ENCODE measurements at places on chromosomes 4 and X.

DNA sequence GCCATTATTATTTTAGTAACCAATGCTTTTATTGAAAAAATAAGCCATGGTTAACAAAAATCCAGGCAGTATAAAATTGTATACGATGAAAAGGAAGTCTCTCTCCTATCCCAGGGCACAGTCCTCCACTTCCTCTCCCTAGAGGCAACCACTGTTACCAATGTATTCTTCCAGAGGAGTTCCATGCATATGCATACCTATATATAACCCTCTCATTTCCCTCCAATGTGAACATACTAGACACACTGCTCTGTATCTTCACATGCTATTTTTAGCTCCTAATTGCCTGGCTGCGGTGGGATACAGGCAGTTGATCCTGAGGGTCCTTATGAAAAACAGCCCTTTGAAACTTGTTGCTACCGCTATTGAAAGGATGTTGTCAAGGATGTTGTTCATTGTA, 33.8 kb downstream of the PRPS1 start:
- no peak for DNase-seq

GRCh38 chr4:1290165-1290977, 680 bp downstream of the MAEA start:
- DNase-seq: no peak

GRCh38 chrX:46198858-46199257, 346.4 kb downstream of the ZNF674 start:
- no peak for DNase-seq

- DNase-seq: no peak
Measured at GRCh38 chrX:68681443-68681941, 34.0 kb downstream of the STARD8 start.

DNA sequence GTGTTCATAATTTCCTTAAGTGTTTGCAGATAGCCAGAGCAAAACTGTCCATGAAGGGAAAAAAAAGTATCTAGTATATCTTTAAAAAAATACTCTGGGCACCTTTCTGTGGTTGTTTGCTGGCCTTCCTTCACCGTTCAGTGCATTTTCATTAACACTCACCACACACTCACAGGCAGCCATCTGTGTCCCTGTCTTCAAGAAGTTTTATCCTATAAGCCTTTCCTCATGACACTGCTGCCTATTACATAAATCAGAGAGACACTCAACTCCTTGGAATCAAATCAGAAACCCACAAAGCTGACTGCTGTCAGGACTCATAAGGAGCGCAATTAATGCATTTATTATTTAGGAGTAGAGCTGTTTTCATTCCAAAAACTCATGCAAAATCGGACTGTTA, 1720.2 kb downstream of the PCDH7 start:
- DNase-seq: no peak

- no peak for DNase-seq
Measured at GRCh38 chr4:150573534-150573933, 8.4 kb upstream of the MAB21L2 start.

- DNase-seq: no peak
Measured at GRCh38 chrX:139079789-139080188, 368.3 kb upstream of the FGF13 start.

DNA sequence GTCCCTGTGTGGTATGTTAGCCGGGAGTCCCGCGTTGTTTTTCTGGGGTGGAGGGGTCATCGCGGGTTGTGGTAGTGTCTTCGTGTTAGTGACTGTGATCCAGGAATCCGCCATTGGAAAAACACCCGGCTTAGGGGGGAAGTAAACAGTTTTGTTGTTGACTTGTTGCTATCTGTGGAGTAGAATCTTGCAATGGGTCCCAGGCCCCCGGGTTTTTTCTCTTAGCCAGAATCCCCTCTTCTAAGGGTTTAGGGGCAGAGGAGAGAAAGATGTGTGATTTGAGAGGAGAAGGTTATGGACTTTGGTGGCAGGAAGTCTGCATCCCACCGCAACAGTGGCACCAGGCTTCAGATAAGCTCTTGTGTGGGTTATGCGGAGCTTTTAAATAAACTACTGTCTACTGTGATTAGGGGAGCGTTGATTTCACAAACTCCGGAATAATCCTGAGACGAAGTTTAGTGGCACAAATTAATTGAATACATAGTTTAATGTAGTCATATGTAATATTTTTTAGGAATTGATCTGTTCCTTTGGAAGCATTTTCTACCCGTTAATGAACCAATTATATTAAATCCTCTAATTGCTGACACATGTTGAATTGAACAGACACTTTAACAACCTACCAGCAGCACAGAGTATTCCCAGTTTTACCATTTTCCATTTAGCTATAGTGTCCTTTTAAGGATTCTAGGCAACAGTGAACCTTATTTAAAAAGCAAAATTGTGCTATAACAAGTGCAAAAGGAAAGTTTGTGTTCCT, 1.4 kb downstream of the DDX3X start:
- no peak for DNase-seq

DNA sequence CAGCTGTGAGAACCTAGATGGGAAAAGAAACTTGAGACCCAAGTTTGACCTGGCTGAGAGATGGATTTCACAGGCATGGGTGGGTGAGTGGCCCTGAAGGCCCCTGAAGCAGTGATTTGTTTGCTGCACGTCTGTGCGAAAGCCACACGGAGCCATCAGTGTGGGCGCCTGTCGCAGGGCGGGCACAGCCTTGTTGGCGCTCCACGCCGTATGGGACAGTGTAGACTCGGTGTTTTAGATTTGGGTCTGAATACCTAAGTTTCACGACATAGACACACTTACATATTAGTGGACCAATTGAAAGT, 21.9 kb upstream of the UVSSA start:
- DNase-seq: no peak

GRCh38 chrX:111661241-111661640, 19.7 kb upstream of the ALG13 start:
- no peak for DNase-seq

DNA sequence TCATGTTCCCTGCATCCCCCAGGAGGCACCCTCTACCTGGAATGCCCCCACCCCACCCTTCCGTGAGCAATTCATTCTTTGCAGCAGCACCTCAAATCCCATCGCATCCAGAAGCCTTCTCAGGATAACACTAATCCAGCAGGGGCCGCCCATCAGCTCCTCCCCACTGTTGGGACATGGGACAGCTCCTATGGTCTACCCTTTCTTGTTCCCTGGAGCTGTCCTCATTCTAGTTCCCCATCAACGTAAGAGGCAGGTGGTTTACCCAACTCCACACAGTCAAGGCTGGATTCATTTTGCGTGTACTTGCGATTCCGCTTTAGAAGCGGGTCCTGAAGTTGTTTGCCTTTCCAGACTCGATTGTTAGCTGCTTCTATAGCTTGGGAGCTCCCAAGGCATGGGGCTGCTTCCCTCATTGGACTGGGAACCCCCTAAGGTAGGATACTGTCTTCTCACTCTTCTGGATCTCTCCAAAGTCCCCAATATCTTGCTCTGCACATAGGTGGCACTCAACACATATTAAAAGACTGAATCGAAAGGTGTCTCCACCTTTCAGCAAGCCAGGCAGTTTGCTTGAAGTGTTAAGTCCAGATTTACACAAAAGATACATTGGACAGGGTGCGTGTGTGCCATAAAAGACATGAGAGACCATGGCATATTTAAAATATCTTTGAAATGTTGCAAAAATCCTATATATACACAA, 942 bp upstream of the APLN start:
- no peak for DNase-seq

- no peak for DNase-seq
Measured at GRCh38 chr4:118769161-118769560, 66.8 kb downstream of the SEC24D start.

GRCh38 chr4:168659741-168660465, 163.1 kb downstream of the PALLD start:
- no peak for DNase-seq

Measured in epithelial cell of prostate (primary cell).